GM12878 (cell line): ENCODE measurements at places on chromosomes 2 and 18. TPM values are rescaled to one million over a fixed set of nuclear protein-coding genes. Genes with fewer than 3 reads are reported as not detected.

The CHRNG gene
- not detected in 2 replicates for total RNA-seq

The EPB41L3 gene
- 0.21 and 0.69 TPM in 2 replicates for total RNA-seq

DNA sequence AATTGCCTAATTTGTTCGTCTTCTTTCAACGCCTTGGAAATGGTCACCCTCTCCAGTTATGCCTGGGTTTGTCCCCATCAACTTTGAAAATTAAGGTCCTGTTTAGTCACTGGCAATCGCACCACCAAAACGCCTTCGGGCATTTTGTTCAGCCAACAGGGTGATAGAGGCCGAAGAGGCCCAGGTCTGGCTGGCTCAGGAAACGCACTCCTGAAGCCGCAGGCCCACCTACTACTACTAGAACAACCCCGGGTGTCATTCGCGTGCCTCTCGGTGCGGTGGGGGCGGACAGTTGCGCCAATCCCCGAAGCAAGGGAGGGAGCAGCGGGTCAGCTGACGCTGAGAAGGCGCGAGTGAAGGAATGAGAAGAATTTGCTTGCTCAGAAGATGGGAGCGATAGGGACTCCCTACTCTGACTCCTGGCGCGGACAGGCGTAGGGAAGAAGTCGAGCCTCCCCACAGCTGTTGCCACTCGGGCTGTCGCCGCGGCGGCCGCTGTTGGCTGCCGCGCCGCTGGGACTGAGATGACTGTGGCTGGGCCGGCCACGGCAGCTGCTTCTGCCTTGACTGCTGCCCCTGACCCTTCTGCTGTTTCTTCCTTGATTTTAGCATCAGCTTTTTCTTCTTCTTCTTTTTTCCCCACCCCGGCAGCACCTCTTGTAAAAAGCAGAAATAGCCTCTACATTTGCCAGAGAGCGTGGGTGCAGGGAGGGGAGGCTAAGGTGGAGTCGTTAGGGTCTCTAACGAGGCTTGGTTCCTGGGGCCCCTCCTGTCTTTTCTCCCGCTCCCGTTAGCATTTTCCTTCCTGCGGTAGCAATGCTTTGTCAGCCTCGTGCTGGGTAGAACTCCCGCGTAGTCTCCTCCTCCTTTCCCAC, 387.6 kb downstream of the FIGN start:
- no peaks in the 10 kb centered on the region; the same call in 1 of the 2 replicates for H3K27me3 ChIP-seq
- H3K4me3 ChIP-seq, result no peak overlapping the region
- H3K27ac ChIP-seq, result no peak overlapping the region
- H3K4me1 ChIP-seq, result no peaks in the 10 kb centered on the region

DNA sequence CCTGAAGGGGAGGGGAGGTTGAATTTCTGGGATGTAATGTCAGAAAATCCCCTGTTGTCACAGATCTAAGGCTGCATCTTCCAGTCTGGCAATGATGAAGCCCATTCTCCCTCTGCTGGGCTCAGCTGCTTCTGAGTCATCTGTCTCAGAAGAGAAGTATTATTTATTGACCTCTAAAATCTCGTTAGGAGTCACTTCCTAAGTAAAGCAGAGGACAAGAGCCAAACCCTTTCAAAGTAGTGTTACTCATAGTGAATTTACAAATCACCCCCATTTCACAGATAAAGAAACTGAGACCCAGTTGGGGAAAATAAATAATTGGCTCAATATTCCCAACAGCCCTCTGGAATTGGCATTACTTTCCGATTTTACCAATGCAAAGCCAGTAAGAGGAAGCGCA, 167.3 kb upstream of the SKOR2 start:
- H3K27me3 ChIP-seq, result peaks cover 5% of the 10 kb centered on the region
- peaks cover 24% of the 10 kb centered on the region for H3K4me1 ChIP-seq
- no peaks in the 10 kb centered on the region for H3K36me3 ChIP-seq
- H3K27ac ChIP-seq, result no peak overlapping the region
- no peak overlapping the region for H3K4me3 ChIP-seq

DNA sequence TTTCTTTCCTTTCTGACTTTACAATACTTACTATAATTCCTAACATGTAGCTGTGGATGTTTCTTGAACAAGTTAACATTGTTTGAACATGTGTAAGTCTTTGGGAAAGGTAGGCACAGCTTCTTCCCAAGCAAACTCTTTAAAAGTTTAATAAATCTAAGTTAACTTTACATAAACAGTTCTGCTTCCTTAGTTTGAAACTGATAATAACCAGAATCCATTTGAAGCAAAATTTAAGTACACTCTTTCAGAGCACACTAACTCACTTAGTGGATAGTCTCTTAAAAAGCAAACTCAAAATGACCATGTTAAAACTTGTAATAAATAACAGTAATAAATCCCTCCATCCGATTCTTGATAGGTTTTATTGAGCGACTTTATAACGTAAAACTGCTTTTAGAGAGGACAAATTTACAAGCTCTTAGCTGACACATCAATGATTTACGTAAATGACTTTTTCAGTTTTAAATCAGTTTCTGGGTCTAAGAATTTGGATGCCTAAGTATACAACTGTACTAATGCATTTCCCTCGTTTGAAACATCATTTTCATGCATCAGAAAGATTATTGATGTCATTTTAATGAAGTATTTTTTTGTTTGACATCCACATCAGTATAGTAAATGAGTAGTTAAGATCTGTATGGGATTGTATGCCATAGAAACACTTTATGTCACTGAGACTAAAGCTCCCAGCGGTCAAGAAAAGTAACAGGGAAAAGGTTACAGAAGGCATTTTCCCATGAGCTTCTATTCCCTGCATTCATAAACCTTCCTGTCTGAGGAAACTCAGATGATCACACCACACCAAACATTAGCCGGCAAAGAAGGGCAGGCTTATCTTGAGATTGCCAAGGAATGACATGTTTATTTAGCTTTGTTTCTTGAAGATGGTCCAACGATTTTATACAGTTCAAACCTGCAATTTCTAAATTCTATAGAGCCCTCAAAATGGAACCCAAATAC, 67.5 kb downstream of the PDE1A start:
- no peaks in the 10 kb centered on the region for H3K36me3 ChIP-seq
- no peak overlapping the region for H3K27ac ChIP-seq
- H3K27me3 ChIP-seq, result no peaks in the 10 kb centered on the region
- H3K4me3 ChIP-seq, result no peak overlapping the region
- H3K4me1 ChIP-seq, result no peaks in the 10 kb centered on the region

DNA sequence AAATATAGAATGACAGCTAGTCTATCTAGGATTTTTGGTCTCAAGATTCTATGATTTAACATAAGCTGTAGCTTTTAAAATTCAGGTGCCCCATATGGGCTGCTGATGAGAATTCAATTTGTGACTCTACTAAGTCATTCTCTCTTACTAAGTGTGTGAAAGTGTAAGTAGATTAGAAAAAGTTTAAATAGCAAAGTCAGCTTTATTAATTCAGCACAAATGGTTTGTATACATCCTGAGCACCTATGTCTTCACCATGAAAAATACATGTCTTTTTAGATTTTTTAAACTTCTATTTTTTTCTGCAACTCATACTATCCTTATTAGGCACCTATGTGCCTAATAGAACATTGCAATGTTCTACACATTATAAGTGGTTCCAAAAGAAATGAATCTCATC, 157.1 kb downstream of the METTL4 start:
- H3K4me3 ChIP-seq, result no peak overlapping the region
- H3K4me1 ChIP-seq, result no peaks in the 10 kb centered on the region
- no peaks in the 10 kb centered on the region for H3K27me3 ChIP-seq
- no peaks in the 10 kb centered on the region for H3K36me3 ChIP-seq

- H3K4me3 ChIP-seq, result no peak overlapping the region
- no peaks in the 10 kb centered on the region; the same call in 1 of the 2 replicates for H3K4me1 ChIP-seq
- DNase-seq, result no peak
- no peak overlapping the region for H3K27ac ChIP-seq
These were observed 28.0 kb downstream of the CERKL start for GRCh38 chr2:181628590-181629585.

GRCh38 chr2:9946076-9946475, 5.4 kb upstream of the GRHL1 start:
- H3K4me1 ChIP-seq, result peaks cover 5% of the 10 kb centered on the region; the same call in 1 of the 2 replicates
- H3K27me3 ChIP-seq, result no peaks in the 10 kb centered on the region
- H3K36me3 ChIP-seq, result no peaks in the 10 kb centered on the region
- H3K27ac ChIP-seq, result no peak overlapping the region
- DNase-seq, result no peak
- H3K4me3 ChIP-seq, result no peak overlapping the region
